ENCODE measurements at places on chromosomes 3 and 15.

DNA sequence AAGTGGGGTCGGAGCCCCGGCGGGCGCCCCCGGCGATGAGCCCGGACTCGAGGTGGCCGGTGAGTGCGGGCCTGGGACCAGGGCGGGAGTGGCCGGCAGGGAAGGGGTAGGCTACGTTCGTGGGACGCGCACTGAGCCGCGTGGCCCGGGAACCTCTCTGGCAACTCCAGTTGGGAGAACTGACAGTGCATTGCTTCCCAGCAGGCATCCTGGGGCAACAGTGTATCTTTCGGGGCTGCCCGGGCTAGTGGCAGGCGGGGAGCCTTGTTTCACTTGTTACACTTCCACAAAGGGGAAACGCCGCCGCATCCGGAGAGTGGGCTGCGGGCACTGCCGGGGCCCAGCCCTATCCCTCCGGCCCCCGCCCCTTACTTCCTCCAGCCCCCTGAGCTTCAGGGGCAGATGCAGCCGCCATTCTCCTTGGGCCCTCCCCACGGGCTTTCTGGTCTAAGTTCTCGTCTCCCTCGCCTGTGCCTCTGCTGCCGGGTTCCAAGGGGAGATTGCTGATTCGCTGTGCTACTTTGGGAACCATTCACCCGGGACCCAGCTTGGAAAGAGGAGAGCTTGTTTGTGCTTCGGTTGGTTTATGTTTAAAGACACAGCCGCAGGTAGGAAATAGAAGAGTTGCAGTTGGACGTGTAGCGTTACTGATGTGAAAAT is 675 bp downstream of the BRPF1 start:
- no peak for DNase-seq

DNA sequence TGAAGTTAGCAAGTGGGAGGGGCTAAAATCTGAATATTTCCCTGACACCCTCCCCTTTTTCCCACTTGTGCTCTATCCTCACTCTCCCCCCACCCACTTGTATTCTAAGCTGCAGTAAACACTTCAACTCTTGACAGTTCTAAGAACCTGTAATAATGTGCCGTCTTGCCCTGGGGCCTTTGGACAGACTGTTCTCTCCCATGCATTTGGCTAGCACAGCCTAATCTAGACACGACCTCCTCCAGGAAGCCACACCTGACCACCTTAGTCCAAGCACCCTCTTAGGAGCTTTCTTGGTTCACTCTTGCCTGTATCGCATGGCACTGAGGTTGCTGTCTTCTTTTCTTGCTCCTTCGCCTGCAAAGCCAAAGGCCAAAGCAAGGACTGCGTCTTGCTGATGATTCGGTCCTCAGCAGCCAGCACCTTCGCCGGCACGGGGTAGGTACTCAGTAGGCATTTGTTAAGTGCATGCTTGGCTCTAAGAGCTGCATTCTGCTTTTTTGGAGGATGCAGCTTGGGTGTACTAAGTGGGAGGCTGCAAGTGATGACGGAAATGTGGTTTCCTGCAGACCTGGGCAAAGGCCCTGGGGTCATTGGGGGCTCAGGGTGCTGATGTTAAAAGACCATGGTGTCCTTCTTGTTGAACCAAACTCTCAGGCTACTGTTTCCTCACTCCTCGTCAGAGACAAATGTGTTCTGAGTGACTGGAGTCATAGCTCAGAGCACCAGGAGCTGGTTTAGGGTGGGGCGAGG is 2.0 kb upstream of the ZNF710 start:
- no peak for DNase-seq

DNA sequence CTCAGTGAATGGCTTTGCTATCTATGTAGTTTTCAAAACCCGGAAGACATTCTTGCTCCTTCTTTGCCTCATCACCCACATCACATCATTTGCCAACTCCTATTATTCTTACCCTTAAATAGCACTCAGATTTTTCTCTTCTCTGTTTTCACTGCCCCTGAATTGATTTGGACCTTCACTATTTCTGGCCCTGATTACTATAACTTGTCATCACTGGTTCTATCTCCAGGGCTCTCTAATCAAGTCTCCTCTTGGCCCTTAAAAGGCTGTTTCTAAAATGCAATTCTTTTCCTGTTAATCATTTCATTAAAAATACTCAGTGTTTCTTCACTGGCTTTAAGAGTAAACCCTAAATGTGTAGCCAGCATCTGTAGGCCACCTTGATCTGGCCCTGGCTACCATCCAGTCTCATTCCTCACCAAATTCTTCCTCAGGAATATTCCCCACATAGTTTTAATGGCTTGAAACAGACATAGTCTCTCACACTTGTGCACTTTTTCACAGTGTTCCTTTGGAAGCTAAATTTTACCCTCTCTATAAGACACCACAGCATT is 437.1 kb upstream of the CBLB start:
- DNase-seq = no peak

DNA sequence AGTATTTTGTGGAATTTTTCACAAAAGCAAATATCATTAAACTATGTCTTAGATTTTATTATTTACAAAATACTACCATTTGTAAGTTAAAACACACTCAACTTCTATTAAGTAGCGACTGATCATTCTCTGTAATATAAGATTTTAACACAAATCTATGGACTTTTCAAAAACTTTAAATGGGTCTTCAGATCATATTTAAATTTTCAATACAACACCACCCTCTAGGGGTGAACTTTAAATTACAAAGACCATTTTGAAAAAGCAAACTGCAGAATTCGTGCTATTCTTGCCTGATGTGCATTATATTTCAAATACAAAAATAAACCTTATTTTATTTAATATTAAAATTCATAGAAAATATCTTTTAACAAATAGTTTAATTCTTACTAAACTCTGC is 8.2 kb upstream of the VGLL4 start:
- peak; percentile 24 for DNase-seq

GRCh38 chr3:171256445-171257250 is 203.6 kb downstream of the TNIK start:
- DNase-seq = no peak

DNA sequence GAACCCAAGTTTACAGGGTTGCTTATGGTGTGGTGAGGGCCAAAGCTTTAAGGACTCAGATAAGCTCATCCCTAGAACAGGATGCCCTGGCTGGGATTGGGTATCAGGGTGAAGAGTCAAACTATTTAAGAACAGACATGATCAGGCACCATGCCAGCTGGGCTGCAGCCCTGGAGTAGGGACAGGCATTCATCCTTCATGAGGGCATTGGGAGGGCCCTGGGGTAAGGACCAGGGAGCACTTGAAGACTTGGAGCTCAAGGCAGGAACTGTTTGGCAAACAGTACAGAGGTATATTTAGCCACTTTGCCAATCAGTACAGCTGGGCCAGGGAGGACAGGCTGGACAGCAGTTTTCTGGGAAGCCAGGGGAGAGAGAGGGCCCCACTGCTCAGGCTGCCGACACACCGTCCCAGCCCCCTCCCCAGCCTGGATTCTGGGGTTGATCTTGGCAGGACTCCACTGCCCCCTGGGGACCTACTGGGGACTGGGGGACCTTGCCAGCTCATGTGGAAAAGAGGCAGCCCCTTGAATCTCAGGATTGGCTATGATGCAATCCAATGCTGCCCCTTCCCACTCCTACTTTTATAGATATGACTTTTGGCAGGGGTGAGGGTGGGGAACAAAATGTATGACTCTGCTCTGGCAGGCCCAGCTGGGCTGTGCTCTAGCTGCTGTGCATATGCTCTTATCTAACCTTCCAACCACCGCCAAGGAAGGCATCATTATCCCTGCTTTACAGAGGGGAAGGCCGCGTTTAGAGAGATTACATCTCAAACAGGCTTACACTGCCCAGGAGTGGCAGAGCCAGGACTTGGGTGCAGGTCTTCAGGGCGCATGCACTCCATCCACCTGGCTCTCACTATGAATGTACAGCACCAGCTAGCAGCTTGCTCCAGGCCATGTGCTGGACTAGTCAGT is 2.3 kb downstream of the PLA2G4E start:
- no peak for DNase-seq

- DNase-seq = no peak
Measured at GRCh38 chr15:91357486-91357885, 257.4 kb downstream of the SV2B start.

GRCh38 chr3:101838691-101839090 is 10.6 kb upstream of the NFKBIZ start:
- no peak for DNase-seq

- no peak for DNase-seq
Measured at GRCh38 chr15:68991723-68992122, 22.8 kb upstream of the NOX5 start.

DNA sequence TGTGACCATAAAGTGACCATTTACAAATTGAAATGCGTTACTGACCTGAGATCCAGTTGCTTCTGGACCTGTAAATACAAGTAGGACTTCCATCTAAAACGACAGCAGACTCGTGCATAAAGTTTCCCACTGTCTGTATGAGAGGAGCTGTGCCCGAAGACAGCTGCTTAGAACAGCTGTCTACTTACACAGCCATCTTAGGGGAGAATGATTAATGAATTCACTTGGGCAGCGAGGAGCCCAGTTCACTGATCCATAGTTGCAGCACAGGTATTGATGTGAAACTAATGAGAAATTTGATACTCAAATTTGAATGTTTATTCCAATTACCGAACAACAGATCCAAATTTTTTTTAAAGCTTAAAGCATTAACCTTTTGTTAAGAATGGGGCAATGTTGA is 748.1 kb downstream of the NR2F2 start:
- no peak for DNase-seq

DNA sequence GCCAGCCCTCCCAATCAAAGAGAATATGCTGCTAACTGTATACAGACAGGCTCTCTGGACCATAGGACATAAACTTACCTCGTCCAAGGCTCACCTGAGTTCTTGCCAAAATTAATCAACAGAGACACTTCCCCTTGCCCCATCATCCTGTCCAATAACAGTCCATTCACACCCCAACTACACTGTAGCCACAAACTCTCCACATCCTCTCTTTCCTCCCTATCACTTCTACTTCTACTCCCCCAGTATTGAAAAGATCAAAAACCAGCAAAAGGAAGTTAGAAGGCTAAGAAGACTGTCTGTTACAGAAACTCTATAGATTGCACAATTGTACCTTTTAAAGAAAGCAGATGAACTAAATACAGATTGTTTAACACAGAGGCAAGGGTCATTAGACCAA is 133.5 kb upstream of the STT3B start:
- DNase-seq = no peak

- DNase-seq = no peak
Measured at GRCh38 chr15:48945386-48945785, 18.3 kb downstream of the SHC4 start.

- DNase-seq = no peak
Measured at GRCh38 chr15:69414701-69415167, 585 bp downstream of the KIF23 start.

DNA sequence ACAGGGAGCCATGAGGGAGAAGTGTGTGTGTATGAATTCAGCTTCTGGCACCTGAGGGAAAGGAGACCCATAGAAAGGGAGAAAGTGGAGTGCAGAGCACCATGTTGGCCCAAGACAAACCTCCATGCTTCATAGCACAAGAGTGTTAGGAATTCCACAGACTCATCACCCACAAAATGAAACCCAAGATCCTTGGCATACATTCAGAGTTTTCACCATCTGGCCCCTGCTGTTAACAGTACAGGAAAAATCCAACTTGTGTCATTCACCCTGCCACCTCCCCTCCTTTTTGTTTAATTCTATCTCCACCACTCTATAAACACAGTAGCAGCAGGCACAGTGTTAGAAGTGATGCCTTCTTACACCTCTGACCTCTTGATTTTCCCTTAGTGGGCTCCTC is 60.0 kb upstream of the MNS1 start:
- no peak for DNase-seq

DNA sequence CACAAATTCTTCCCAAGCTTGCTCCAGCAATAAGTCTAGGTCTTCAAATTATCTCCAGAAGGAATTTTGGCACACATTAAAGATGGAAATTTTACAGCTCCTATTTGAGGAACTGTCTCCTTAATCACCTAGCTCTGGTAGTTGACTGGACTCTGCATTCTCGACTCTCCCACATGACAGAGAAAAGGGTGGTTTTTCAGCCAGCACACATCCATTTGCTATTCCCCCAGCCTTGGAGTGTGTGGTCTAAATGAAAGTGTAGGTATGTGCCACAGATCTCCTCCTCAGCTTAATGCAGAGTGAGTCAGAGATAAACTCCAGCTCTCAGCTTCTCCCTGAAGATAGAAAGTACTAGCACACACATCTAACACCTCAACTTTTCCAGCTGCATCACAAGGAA is 62.2 kb upstream of the ALCAM start:
- DNase-seq = no peak

DNA sequence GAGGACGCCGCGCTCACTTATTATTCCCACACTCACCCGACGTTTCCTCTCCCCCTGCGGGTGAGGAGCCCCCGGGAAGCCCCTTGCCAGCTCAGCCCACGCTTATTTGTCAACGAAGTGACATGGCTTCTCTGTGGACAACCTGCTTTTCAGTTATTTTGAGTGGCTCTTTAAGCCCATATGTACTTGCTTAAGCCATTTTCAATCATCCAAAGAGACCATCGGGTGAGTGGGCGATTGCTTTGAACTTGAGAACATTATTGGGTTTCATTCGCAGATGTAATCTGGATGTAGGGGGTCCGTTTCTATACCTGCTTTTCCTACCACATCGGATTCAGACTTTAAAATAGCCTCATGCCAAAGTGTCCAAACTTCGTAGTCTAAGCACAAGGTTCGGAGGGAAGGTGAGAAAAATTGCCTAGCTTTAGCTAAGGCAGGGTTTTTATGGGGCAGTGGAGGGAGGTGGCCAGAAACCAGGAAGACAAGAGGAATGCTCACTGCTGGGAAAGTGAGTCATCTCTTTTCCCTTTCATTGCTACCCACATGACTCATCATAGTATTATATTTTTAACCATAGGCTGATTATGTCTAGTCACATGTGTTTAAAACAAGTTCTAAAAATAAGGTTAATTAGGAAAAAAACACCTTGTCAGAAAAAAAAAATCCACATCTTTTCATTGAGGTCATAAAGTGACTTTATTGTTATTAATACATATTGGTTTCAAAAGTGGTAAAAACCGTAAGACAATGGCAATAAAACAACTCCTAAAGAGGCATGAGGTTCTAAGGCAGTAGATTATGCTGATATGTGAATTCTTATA is 773.1 kb upstream of the NR2F2 start:
- no peak for DNase-seq

DNA sequence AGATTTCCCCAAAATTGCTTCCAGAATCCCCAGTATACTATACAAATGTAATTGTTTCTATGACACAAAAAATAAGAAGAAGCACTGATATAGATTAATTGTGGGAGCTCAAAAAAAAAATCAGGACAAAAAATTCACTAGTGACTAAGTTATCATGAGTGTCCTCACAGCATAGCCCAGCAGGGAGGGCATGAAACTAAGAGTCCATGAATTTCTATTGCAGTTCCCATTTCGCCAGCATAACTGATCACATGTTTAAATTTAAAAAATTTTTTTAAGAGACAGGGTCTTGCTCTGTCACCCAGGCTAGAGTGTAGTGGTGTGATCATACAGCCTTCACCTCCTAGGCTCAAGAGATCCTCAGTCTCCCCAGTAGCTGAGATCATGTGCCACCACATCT is 10.6 kb downstream of the NCEH1 start:
- no peak for DNase-seq

- DNase-seq = no peak
Measured at GRCh38 chr3:46162975-46163555, 45.0 kb downstream of the CCR1 start.

GRCh38 chr15:35994876-35995275 is 448.9 kb upstream of the DPH6 start:
- no peak for DNase-seq

- no peak for DNase-seq
Measured at GRCh38 chr3:14225421-14225820, 46.8 kb downstream of the LSM3 start.
